ENCODE measurements at places on chromosomes 3 and 15. TPM values are rescaled to one million over a fixed set of nuclear protein-coding genes. Genes with fewer than 3 reads are reported as not detected.

Gene PARP15
- total RNA-seq: 0.12 TPM

Gene MYH15
- total RNA-seq: 11.2 TPM

Gene PRR20G
- total RNA-seq: 0.30 TPM

Gene SI
- total RNA-seq: not detected

Gene ST6GAL1
- total RNA-seq: 15.6 TPM

Gene ASB14
- total RNA-seq: not detected

Gene SECISBP2L
- 22.9 TPM for total RNA-seq

Gene NOX5
- 0.91 TPM for total RNA-seq

Gene ADAMTS7
- total RNA-seq: 12.0 TPM

Gene SPRED1
- total RNA-seq: 24.7 TPM

Gene ITIH4
- total RNA-seq: 4.1 TPM

Gene DGKG
- total RNA-seq: 4.8 TPM

Gene ACKR4
- total RNA-seq: 0.12 TPM

Gene TIGIT
- total RNA-seq: 0.07 TPM

Gene CSTA
- 11.0 TPM for total RNA-seq

Gene SNURF
- total RNA-seq: 0.44 TPM

Gene PTPRG
- total RNA-seq: 32.1 TPM

Gene CPN2
- not detected for total RNA-seq

Gene TM4SF18
- total RNA-seq: 0.34 TPM

Gene ROBO2
- total RNA-seq: not detected

Gene ARGFX
- not detected for total RNA-seq

Gene HYAL1
- 6.1 TPM for total RNA-seq

Gene CASR
- total RNA-seq: not detected

Gene CCDC33
- 0.15 TPM for total RNA-seq

Gene SQOR
- total RNA-seq: 17.6 TPM

Gene CACNA1D
- total RNA-seq: 1.1 TPM

Gene CEP70
- 38.7 TPM for total RNA-seq

Gene CHRM5
- total RNA-seq: not detected

Gene OR5K2
- total RNA-seq: not detected

Gene SLC12A1
- total RNA-seq: not detected

Gene GABRR3
- not detected for total RNA-seq

Gene P2RY1
- 1.7 TPM for total RNA-seq

Gene SH3BP5
- total RNA-seq: 13.9 TPM

Gene LYZL4
- not detected for total RNA-seq

Gene PRRT3
- 0.96 TPM for total RNA-seq

Gene AMIGO3
- 0.32 TPM for total RNA-seq

Gene SAMD7
- not detected for total RNA-seq

Gene RBPMS2
- total RNA-seq: 11.6 TPM

Gene PARP14
- total RNA-seq: 12.2 TPM

Gene TMOD2
- 5.7 TPM for total RNA-seq

Gene DAZL
- not detected for total RNA-seq

Gene ST8SIA2
- total RNA-seq: not detected
